ENCODE measurements at places on chromosomes 5 and 9.

- no peak for DNase-seq
Observed at GRCh38 chr5:71011194-71011792, 13.8 kb downstream of the NAIP start.

DNA sequence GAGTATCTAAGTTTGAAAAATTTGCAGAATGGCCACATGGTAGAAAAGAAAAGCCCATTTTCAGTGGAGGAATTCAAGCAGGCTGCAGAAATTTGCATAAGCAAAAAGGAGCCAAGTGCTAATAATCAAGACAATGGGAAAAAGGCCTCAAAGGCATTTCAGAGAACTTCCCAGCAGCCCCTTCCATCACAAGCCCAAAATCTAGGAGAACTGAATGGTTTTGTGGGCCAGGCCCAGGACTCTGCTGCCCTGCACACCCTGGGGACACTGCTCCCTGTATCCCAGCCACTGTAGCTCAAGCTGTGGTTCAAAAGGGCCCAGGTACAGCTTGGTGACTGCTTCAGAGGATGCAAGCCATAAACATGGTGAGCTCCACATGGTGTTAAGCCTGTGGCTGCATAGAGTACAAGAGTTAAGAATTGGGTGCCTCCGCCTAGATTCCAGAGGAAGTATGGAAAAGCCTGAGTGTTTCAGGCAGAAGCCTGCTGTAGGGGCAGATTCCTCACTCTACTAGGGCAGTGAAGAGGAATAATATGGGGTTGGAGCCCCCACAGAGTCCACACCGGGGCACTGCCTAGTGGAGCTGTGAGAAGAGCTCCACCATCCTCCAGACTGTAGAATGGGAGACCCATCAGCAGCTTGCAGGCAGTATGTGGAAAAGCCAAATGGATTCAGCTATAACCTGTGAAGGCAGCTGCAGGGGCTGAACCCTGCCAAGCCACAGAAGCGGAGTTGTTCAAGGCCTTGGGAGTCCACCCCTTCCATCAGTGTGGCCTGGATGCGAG lies 720.7 kb upstream of the CTNND2 start:
- DNase-seq, result no peak

DNA sequence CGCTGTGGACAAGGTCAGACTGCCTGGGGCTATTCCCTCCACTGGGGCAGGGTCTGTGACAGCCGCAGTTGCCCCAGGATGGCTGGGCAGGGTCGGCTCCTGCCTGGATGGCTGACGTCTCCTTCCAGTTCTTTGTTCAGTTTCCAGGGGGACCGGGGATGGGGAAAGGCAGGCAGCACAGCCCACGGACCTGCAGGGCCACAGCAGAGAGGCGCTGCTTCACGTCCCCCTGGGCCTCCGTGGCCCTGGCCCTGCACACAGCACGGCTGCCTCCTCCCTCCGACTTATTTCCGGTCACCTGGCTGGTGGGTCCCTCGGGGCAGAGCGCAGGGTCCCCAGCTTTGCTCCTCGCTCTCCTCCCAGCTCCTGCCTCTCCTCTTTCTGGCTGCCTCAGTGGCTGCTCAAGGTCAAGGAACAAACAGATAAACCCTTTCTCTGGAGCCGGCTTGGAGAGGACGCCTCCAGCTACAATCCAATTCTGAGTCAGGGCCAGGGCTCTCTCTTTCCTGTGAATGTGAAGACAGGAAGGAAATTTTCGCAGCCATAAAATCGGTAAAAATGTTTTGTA lies 169.7 kb downstream of the C9orf50 start:
- no peak for DNase-seq

- no peak for DNase-seq
Observed at GRCh38 chr9:113313261-113313660, 10.1 kb upstream of the RNF183 start.

DNA sequence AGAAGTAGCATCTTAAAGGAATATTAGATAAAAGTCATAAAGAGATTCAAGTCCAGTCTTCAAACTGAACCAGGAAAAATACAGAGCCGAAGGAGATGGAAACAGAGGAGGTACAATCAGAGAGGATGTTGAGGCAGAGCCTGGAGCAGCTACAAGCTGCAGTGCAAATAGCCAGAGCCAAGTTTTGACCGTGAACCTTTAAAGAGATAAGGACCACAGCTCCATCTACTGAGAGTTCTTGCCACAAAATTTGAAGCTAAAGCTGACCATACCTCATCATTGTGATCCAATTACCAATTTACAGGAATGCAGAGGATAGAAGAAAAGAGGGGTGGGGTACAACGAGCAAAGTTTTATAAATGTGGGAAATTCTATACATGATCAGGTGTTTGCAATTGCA lies 10.4 kb upstream of the DEPDC1B start:
- no peak for DNase-seq

- DNase-seq, result no peak
Observed at GRCh38 chr9:120926397-120926928, at the start of gene TRAF1. TRAF1 (minus strand) TSS chr9:120926796; CDS start chr9:120926075, 721 bp downstream.

- DNase-seq, result no peak
Observed at GRCh38 chr9:70567511-70567910, 153.1 kb upstream of the KLF9 start.

DNA sequence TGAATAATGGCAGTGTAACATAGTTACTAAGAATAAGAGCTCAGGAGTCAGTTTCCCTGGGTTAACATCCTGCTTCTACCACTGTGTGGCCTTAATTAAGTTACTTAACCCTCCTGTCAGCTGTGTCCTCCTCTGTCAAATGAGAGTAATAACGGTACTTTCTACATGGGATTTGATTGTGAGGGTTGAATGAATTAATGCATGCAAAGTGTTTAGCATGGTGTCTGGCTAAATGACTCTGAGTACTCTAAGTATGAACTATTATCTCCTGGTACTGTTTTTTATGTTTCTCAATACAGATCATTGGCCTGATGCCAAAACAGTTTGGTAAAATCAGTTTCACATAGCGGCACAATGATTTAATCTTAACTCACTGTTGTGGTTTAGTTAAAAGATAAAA lies 19.6 kb downstream of the ZNF131 start:
- no peak for DNase-seq

DNA sequence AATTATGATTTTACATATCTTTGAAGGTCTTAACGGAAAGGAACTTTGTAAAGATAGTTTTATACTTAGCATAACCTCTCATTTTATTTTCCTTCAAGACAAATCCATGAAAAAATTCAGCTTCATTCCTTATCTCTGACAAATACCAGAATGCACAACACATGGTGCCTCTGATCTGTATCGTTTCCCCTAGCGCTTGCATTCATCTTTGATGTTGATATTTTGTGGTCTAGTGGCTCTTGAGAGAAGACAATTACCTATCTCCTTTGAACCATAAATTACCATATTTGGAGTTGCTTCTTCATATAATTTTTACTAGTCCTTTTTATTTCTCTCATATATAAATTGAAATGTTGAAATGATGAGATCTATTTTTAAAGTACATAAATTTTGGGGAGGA lies 551.3 kb downstream of the PDE4D start:
- no peak for DNase-seq

DNA sequence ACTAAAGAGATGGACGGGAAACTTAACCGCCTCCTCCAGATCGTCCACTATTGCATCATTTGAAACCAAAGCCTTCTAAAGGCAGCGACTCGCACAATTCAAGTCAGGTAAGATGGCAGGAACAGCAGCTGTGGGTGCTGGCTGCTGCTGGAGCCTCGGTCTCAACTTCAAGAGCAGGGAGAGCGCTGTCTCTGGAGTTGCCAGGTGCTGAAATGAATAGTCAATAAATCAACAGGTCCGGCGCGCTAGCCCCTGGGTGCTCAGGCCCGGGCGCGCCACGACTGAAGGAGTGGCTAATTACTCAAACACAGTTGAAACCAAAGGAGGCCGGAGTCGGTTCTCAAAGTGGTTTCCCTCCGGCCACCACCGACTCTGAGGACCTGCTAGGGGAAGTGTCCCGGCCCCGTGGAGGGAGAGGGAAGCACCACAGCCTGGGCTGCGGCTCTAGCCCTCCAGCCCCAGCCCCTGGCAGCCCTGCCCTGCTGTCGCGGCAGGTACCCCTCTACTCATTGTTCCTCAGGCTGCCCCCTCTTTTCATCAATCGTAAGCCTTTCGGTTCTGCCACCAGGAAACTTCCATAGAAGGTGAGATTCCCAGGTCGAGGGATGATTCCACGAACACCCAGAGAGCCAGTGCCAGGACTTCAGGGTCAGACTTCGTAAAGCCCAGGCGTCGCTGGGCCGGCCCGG lies 804 bp downstream of the TTC39B start:
- no peak for DNase-seq

DNA sequence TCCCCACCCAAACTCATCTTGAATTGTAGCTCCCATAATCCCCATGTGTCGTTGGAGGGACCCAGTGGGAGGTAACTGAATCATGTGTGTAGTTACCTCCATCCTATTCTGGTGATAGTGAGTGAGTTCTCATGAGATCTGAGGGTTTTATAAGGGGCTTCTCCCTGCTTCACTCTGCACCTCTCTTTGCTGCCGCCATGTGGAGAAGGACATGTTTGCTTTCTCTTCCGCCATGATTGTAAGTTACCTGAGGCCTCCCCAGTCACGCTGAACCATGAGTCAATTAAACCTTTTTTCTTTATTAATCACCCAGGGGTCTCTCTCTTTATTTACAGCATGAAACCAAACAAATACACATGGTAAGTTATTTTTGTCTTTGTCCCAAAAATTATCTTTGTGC lies 726.1 kb downstream of the CDH18 start:
- no peak for DNase-seq

DNA sequence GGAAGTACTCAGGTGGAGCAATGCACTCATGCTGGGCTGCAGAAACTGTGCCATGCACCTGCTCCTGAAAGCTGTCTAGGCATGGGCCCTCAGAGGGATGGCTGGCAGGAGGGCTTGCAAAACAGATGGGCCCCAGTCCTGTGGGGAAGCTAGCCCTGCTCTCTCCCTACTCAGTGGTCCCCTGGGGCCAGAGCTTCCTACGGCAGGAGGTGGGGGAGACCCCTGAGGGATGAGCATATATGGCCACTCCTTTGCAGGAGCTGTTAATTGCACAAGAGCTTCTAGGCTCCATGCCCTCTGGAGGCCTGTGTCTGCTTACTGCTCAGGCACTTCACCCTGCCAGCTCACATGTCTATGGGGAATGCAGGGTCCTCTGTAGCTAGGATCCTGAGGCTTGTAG lies 545.3 kb upstream of the PTPRD start:
- no peak for DNase-seq

DNA sequence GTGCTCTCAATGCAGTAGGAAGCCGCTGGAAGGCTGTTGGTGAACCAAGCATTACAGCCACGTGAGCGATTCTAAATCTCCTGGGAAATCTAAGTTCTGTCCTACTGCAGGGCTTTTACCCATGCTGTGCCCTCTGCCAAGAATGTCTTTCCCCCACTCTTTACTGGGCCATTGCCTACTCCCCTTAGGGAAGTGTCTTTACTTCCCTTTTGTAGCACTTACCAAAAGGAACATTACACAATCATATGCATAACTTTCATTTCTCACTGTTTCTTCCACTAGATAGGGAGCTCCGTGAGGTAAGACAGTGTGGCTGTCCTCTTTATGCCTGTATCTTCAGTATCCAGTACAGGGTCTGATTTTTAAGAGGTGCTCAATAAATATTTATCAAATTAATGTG lies 241.7 kb upstream of the NR4A3 start:
- DNase-seq, result no peak

DNA sequence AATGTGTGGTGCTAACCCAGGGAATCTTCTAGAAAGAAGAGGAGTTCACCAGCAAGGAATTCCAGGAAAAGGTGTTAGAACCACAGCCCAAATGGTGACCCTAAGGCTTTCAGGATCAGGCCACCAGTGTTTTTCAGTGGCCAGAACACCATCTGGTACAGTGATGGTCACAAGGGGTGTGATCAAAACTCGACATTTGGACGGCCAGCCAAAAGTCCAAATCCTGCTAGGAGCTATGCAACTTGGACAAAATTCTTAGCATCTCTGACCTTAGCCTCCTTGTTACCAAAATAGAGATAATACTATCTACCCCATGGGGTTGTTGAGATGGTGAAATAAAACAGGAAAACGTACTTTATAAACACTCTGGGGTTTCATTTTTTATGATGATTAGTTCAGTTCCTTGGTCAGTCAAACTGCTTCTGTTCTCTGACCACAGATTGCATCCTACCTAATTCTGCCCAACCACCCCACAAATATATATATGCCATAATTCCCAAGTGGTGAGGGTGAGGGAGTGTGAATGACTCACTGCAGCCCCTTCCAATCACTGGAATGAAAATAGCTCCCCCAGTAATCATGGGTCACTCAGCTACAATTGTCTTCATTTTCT lies 210.3 kb downstream of the CDK5RAP2 start:
- no peak for DNase-seq

DNA sequence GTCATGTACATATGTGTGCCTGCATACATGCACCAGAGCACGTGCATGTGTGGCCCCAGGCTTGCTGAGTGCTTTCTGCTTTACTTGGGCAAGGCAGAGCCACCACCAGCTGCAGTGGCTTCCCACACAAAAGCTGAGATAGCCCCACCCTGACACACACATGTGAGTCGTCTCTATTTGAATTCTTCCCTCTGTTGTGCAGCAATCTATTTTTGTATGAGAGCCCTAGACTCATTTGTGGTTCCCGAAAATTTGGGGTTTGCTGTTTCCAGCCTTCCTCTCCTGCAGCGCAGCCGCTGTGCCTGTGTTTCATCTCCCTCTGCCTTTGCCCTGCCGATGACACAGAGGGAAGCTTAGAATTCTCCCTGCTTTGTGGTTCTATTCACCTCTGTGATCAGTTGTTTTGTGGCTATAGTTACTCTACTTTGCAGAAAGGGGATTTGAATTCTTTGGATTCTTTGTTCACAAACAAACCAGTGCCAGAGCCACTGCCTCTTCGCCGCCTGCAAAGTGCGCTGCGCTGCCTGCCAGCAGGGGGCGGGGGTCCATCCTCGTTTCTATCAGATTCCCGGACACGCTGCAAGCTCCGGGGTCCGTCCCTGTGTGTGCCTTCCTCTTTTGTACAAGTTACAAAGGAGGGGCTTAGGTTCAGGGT lies 95.8 kb upstream of the DAP start:
- no peak for DNase-seq

DNA sequence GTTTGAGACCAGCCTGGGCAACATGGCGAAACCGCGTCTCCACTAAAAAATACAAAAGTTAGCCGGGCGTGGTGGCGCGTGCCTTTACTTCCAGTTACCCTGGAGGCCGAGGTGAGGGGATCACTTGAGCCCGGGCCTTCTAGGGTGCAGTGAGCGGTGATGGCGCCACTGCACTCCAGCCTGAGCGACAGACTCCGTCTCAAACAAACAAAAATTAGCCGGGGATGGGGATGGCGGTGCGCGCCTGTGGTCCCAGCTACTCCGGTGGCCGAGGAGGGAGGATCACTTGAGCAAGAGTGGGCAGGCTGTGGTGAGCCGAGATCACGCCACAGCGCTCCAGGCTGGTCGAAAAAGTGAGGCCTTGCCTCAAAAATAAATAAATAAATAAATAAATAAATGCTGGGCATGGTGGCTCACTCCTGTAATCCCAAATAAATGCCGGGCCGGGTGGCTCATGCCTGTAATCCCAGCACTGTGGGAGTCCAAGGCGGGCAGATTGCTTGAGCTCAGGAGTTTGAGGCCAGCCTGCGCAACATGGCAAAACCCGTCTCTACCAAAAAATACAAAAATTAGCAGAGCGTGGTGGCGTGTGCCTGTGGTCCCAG lies 16.0 kb upstream of the NSD1 start:
- no peak for DNase-seq

GRCh38 chr5:54738973-54739367 lies 221.4 kb downstream of the SNX18 start:
- no peak for DNase-seq
